ENCODE measurements at places on chromosomes 2 and 18. TPM values are rescaled to one million over a fixed set of nuclear protein-coding genes. Genes with fewer than 3 reads are reported as not detected.

Gene EMILIN1
- total RNA-seq: 181 TPM

Gene DOK6
- total RNA-seq: 1.4 TPM

Gene ANKRD30BL
- total RNA-seq: not detected

Gene CIDEA
- not detected for total RNA-seq

GRCh38 chr2:26721115-26722032 is 28.9 kb downstream of the KCNK3 start:
- H3K4me1 ChIP-seq: peaks cover 68% of the 10 kb centered on the region
- no peak overlapping the region for H3K4me3 ChIP-seq
- DNase-seq: no peak

- no peak overlapping the region for H3K27ac ChIP-seq
- no peak for DNase-seq
- H3K4me1 ChIP-seq: no peaks in the 10 kb centered on the region
- no peaks in the 10 kb centered on the region for H3K27me3 ChIP-seq
Observed at GRCh38 chr2:224308272-224308911, 93.5 kb downstream of the FAM124B start.

Gene BCL2
- 39.0 TPM for total RNA-seq

GRCh38 chr2:18976168-18976961 is 382.1 kb downstream of the OSR1 start:
- H3K27ac ChIP-seq: peak overlapping the region; percentile 81
- no peaks in the 10 kb centered on the region for H3K36me3 ChIP-seq
- H3K27me3 ChIP-seq: no peaks in the 10 kb centered on the region

GRCh38 chr18:58407649-58408407 is 221.1 kb downstream of the ALPK2 start:
- no peak overlapping the region for H3K4me3 ChIP-seq
- peaks cover 7% of the 10 kb centered on the region for H3K4me1 ChIP-seq
- no peaks in the 10 kb centered on the region for H3K36me3 ChIP-seq
- no peak for DNase-seq

DNA sequence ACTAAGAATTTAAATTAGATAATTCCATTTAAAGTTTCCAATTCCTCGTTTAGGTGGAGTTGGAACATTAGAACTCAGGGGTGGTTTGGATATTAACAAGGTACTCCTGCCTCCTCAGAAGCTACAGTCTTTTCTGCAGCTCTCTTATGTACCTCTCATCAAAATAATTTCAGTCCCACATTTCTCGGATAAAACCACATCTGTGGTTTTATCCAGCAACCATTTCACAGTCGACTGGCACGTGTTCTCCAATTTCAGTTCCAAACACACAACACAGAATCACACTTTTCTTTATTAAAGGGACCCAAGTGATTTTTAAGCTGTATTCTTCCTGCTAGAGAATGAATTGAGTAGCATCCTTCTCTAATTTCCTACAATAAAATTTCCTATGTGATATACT is 22.7 kb upstream of the NFU1 start:
- H3K36me3 ChIP-seq: no peaks in the 10 kb centered on the region
- no peaks in the 10 kb centered on the region for H3K27me3 ChIP-seq
- no peaks in the 10 kb centered on the region for H3K4me1 ChIP-seq
- H3K4me3 ChIP-seq: no peak overlapping the region
- H3K27ac ChIP-seq: no peak overlapping the region

Gene NEURL3
- total RNA-seq: not detected

- no peak overlapping the region for H3K27ac ChIP-seq
- H3K27me3 ChIP-seq: no peaks in the 10 kb centered on the region
- H3K36me3 ChIP-seq: no peaks in the 10 kb centered on the region
- no peak for DNase-seq
- peaks cover 12% of the 10 kb centered on the region for H3K4me1 ChIP-seq
Observed at GRCh38 chr2:62309465-62310091, 113.7 kb downstream of the B3GNT2 start.

Gene TMEM37
- total RNA-seq: 2.2 TPM

DNA sequence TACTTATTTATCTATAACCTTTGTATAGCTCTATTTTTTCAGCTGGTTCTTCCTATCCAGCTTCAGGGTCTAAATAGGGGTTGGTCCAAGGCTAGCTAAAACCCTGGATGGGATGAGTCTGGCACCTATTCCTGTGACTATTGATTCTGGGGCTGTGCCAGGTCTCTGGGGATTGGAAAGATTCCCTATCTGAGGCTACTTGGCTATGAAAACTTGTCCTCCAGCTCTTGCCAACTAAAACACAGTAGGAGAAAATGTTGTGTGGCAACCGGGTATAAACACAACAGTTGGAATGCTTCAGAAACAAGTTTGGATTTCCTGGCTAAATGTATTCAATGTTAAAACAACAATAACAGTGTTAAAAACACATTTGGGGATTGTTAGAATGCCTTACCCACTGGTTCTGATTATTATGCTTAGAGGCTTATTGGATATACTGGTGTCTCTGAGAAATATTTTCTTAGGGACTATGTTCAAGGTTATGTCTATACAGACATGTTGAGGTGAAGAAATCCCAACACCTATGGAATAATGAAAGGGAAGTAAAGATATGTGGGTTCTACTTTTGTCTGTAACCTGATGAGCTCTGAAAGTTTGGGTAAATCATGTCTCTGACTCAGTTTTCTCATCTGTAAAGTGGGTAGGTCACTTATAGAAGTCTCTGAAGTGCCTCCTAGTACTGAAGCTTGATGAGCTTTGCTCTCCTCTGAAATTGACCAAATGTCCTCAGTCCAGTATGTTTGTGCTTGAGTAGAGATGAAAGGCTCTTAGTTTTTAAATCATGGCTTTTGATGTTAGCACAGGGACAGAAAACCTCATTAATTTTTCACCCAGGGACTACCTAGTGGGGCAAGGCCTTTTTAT is 460.7 kb downstream of the MTX2 start:
- H3K36me3 ChIP-seq: no peaks in the 10 kb centered on the region
- H3K27me3 ChIP-seq: no peaks in the 10 kb centered on the region
- peaks cover 17% of the 10 kb centered on the region for H3K4me1 ChIP-seq
- no peak overlapping the region for H3K4me3 ChIP-seq

Gene BOLL
- not detected for total RNA-seq

GRCh38 chr18:55206927-55207326 is 247.7 kb upstream of the CCDC68 start:
- DNase-seq: no peak
- no peaks in the 10 kb centered on the region for H3K4me1 ChIP-seq
- H3K4me3 ChIP-seq: no peak overlapping the region

Gene DPP4
- 2.7 TPM for total RNA-seq

DNA sequence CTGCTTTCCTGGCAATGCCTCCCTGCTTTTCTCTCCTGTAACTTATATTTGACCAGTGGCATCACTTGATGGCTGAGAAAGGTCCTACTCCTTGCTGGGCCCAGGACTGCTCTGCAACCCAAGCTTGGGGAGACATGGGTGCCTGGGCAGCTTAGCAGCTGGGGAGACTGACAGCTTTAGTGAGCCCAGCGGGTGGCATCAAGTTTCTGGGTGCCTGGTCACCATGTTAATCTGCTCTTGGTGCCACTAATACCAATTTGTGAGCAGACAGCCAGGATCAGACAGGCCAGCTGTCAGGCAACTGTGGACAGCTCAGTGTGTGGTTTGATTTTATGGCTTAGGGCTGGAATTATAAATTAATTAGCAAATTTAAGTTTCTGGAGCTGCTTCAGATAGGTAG is 144.8 kb upstream of the GLI2 start:
- H3K27ac ChIP-seq: no peak overlapping the region
- H3K36me3 ChIP-seq: no peaks in the 10 kb centered on the region
- H3K4me1 ChIP-seq: no peaks in the 10 kb centered on the region
- DNase-seq: no peak
- H3K4me3 ChIP-seq: no peak overlapping the region

Gene ERMN
- under 0.01 TPM for total RNA-seq

DNA sequence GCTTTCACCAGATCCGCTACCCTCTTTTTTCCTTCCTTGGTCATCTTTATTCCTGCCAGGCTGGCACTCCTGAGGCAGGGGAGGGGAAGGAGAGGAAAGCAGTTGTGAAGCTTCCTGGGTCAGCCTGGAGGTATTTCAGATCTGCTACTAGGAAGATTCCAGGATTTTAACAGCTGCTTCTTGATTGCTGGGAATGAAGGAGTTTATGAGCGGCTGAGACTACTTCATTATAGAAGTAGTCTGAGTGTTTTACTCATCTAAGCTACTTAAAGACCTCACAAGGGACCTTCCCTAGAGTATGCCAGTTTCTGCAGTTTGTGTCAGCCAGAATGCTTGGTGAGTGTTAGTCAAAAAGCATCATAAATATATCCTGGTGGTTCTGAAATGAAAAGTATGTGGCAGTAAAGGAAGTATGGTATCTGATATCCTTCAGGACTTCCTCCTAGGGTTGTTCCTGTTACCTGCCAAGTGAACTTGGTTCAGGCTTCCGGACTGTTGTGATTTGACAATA is 1.9 kb downstream of the TANC1 start:
- no peaks in the 10 kb centered on the region for H3K27me3 ChIP-seq
- peaks cover 64% of the 10 kb centered on the region for H3K4me1 ChIP-seq
- no peaks in the 10 kb centered on the region for H3K36me3 ChIP-seq
- peak overlapping the region; percentile 88 for H3K4me3 ChIP-seq
- H3K27ac ChIP-seq: peak overlapping the region; percentile 88
- no peak for DNase-seq

GRCh38 chr18:43877616-43878321 is 600.5 kb upstream of the SYT4 start:
- H3K27ac ChIP-seq: no peak overlapping the region
- DNase-seq: no peak
- no peaks in the 10 kb centered on the region for H3K36me3 ChIP-seq
- no peaks in the 10 kb centered on the region for H3K4me1 ChIP-seq
- no peak overlapping the region for H3K4me3 ChIP-seq

DNA sequence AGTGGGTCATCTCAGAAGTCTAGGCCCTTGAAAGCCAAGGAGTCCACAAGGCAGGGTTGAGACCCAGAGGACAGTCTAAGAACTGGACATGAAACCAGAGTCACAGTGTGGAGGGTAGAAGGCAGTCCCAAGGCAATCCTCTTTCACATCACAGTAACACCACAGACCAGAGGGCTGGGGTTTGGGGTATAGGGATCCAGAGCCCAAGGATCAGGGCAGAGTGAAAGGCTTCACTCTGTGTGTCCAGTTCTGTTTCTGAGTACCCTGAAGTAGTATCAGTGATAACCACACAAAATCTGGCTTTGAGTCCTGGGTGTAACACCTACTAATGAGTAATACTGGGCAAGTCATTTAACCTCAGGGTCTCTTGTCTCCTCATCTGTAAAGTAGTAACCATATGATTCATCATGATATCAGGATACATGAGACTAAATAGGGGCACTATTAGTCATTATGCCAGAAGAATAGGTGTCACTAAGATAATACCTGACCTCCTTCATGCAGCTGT is 91.0 kb downstream of the ICA1L start:
- no peaks in the 10 kb centered on the region for H3K36me3 ChIP-seq
- H3K4me3 ChIP-seq: no peak overlapping the region
- H3K27me3 ChIP-seq: no peaks in the 10 kb centered on the region
- no peak for DNase-seq
- H3K27ac ChIP-seq: no peak overlapping the region

GRCh38 chr2:136394136-136395060 is 276.4 kb upstream of the CXCR4 start:
- H3K4me3 ChIP-seq: no peak overlapping the region
- no peak overlapping the region for H3K27ac ChIP-seq
- no peaks in the 10 kb centered on the region for H3K36me3 ChIP-seq
- DNase-seq: peak; percentile 39

Gene GGCX
- total RNA-seq: 25.3 TPM

GRCh38 chr2:44543773-44544725 is 182.3 kb downstream of the CAMKMT start:
- H3K4me1 ChIP-seq: no peaks in the 10 kb centered on the region
- no peak overlapping the region for H3K4me3 ChIP-seq
- no peaks in the 10 kb centered on the region for H3K27me3 ChIP-seq
- H3K36me3 ChIP-seq: no peaks in the 10 kb centered on the region
- H3K27ac ChIP-seq: no peak overlapping the region

GRCh38 chr18:8130096-8130495 is 479.1 kb upstream of the RAB12 start:
- no peak overlapping the region for H3K27ac ChIP-seq
- H3K4me3 ChIP-seq: no peak overlapping the region
- no peaks in the 10 kb centered on the region for H3K36me3 ChIP-seq
- no peak for DNase-seq

Data from esophagus muscularis mucosa (tissue), 4 donors.